Hematopoietic multipotent progenitor cell treated with erythropoietin and hydrocortisone succinate and interleukin-3 and kit ligand, for 17 days (in vitro differentiated cells): ENCODE measurements at places on chromosomes 13 and 19.

DNA sequence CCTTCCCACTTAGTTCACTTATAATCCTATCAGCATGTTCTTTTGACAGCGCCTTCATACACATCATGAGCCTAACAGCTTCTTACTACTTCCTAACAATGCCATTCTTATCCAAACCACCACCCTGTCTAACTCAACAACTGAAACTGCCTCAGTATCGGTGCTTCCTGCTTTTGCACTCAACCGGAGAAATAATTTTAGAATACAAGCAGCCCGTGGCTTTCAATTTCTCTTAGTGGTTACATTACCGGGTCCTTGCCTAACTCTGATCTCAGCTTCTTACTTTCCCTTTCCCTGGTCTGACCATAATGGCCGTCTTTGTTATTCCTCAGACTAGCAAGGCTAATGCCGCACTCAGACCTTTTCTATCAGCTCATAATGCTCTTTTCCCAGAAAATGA lies 17.0 kb downstream of the ZFP82 start:
- DNase-seq: no peak

DNA sequence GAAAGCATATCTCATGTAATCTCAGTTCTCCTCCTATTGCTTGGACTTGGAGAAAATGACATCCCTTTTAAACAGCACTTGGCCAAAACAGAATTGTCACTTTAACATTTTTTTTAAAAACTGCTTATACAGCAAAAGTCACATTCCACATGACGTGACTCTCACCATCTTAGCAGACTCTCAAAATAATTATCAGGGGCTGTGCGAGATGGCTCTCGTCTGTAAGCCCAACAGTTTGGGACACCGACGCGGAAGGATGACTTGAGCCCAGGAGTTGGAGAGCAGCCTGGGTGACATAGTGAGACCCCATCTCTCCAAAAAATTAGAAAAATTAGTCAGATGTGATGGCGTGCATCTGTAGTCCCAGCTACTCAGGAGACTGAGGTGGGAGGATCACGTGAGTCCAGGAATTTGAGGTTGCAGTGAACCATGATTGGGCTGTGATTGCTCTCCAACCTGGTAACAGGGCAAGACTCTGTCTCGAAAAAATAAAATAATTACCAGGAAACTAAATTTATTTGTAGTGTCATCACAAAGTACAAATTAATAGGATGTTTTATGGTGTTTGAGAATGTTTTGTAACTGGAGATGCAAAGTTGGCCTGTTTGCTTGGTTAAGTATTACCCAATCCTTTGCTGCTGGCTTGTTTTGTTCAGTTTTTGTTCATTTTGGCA lies 8.8 kb downstream of the SAFB start:
- no peak for DNase-seq

DNA sequence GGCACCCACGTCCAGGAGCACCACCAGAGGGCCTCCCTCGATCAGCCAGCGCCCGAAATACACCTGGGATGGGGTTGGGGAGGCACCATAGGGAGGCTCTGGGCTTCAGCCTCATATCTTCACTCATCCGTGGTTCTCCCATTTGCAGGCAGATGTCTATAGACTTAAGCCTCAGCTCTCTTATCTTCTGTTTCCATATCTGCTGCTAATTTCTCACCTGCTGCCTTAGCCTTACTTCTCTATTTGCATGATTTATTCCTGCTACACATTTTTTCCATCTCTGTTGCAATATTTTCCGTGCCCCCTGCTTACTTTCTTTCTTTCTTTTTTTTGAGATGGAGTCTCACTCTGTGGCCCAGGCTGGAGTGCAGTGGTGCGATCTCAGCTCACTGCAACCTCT lies 5.8 kb downstream of the GYS1 start:
- DNase-seq: no peak

GRCh38 chr19:15788594-15789270 lies 1.3 kb downstream of the OR10H5 start:
- DNase-seq: no peak

DNA sequence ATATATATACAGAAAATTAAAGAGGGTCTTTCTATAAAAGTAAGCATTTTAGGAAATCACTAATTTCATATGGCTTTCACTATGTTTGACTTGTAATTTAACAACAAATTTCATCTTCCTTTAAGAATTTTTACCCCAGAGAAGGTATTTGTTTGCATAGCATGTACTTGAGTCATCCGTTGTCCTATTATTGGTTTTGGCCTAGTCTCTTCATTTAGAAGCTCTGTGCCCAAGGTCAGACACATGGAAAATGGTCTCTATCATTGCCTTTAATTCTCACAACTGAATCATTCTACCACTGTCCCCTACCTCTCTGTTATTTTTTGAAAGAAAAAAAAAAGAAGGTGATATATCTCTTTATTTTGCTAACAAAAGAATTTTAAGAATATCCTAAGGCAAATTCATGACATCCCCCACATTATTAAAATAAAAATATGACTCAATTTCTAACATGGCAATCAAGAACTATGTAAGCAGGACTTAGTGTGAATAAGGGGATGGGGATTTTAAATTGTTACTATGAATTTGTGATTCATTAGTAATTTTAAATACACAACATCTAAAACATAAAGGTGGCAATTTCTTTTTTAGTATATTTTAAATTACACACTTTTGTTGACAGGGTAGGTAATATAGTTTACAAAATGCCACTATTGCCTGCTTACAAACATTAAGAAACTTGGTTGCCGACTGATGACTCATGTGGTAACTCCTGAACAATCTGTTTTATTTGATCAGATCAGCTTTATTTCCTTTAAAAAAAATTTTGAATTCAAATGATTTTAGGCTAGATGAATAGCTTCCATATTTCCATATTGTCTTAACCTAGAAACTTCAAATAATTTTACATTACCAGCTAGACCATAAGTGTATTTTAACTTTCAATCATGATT lies 13.9 kb downstream of the SLITRK5 start:
- DNase-seq: no peak

DNA sequence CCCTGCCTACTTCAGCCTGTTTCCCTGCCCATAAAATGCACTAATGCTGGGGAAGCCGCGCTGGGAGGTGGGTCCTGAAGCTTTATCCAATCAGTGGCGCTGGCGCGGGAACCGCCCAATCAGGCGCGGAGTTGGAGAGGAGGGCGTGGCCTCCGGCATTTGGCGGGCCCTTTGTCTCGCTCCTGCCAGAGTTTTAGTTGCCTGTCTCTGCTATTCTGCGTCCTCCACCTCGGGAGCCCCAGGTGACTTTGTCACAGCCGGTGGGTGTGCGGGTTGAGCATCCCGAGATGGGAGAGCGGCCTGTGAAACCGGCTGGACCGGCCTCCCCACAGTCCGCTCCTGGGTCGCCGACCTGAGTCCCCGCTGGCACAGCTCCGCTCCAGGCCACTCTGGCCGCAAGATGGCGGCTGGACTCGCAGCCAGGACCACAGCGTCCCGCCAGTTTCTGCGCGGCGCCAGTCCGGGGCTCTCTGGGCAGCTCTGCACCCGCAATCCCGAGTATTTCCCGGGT lies 30.7 kb upstream of the ZNF429 start:
- peak; percentile 64 for DNase-seq

DNA sequence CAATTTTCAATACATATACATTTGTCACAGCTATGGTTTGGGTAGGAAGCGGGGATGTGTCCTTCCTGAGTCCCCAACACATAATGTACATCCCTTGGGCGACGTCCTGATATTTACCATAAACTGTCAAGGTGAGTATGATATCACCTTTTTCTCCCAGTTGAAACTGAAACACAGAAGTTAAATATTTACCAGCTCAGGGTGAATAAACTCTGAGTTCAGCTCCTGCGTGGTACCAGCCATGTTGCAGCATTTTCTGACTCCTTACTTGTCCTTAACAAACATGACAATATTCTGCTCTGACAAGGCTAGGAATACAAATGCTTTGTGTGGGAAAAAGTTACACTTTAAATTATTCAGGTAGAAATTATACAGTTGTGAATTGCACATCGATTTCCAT lies 294.2 kb downstream of the TEX29 start:
- DNase-seq: no peak

DNA sequence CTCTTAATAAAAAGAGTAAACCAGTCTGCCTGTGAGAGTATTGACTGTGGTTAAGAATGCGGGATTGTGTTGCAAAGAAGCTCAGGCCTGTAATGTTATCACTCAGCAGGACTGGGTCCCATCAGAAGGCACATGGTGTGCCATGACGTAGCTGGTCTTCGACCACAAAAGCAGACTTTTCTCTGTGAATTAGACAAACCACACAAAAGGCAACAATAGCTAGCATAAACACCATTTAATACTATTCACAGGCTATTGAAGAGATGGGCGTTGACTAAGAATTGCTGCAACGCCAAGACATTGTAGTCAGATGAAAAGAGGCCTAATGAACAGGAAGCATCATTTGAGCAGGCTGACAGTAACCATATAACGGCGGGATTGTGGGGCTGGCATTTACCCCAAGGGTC lies 235.6 kb upstream of the SOX21 start:
- DNase-seq: no peak

DNA sequence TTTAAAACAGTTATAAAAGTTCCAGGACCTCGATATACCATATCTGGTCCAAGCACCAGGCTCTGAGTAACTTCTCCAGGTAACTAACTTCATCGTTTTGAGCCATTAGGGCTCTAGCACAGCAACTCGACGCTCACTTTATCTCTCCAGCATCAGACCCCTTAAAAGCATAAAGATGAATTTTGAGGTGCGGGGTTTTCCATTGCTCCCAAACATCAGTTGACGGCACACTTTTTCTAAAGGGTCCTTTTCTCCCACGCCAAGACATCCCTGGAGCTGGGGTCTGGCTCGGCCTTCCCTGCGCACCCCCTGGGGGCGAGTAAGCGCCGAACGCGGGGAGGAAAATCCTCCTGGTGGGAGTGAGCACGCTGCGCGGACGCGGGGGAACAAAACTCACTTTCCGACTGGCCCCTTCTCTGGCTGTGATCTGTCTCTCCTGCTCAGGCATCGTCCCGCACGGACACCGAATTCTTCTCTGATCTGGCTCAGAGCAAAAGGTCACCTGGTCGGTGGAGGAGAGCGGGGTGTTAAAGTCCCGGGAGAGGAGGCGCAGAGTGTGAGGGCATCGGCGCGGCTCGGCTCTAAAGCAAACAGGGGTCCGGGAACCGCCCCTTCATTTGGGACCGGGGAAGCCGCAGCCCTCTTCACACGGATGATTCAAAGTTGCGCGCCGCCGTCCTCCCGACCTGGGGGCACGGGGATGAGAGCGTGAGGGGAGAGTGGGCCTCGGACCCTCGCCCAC lies at the start of gene ATP7B:
Gene ATP7B (minus strand): TSS at position 561 of the 742 bp plus-strand sequence. CDS start 113 bp downstream, at position 448.
- no peak for DNase-seq

DNA sequence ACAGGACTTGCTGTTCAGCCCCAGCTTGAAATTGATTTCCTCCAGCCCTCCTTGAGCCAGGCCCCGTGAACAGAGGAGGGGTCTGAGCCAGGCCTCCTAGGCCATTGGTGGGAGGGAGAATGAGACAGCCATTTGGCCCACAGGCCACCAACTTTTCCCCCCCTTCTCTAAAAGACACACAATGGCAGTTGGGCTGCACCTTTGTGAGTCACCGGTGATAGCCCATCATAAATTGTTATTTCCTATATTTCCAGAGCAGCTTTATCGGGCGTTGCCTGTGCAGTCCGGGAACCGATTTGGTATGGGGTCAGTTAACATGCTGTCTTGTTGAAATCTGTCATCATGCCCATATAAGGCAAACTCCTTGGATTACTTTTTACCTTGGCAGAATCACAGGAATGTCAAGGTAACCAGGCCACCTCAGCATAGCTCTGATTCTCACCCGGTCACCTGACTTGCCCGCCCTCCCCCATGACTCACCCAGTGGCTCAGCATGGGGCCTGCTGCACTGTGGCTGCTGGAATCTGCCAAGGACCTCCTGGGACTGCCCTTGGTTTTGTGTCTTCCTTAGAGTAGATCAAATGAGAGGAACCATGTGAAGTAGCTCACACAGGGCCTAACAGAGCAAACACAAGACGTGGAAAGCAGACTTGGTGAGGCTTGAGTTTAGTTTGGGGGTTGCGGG lies 36.1 kb downstream of the ACTN4 start:
- DNase-seq: peak; percentile 81

- no peak for DNase-seq
These were observed 2.7 kb downstream of the DACH1 start for GRCh38 chr13:71864094-71864985.

- no peak for DNase-seq
These were observed 40.4 kb downstream of the MLLT1 start for GRCh38 chr19:6239401-6239844.
